ENCODE measurements at places on chromosomes 16 and 17. TPM values are rescaled to one million over a fixed set of nuclear protein-coding genes. Genes with fewer than 3 reads are reported as not detected.

OR3A1 gene
- not detected for total RNA-seq

CBLN1 gene
- total RNA-seq = not detected

HS3ST2 gene
- not detected for total RNA-seq

FZD2 gene
- total RNA-seq = 0.84 TPM

ADAM11 gene
- total RNA-seq = 0.21 TPM

Data from mononuclear cell (primary cell).